Immature natural killer cell (primary cell): ENCODE measurements at places on chromosomes 1 and 21. TPM values are rescaled to one million over a fixed set of nuclear protein-coding genes. Genes with fewer than 3 reads are reported as not detected.

GRCh38 chr1:201791779-201792173 lies 37.2 kb upstream of the IPO9 start:
- DNase-seq, result no peak

DNA sequence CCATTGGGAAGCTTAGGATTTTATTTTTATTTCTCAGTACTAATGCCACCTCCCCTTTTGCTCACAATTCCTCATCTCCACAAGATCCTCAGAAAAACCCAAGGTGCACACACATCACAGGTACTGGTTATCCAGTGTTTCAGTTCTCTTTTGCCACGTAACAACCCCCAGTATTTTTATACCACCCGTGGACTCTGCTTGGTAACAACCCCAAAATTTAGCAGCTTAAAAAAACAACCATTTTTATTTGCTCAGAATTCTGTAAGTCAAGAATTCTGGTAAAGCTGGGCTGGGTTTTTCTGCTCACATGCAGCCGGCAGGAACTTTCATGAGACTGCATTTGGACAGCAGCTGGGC lies 180.0 kb downstream of the KAZN start:
- no peak for DNase-seq

DNA sequence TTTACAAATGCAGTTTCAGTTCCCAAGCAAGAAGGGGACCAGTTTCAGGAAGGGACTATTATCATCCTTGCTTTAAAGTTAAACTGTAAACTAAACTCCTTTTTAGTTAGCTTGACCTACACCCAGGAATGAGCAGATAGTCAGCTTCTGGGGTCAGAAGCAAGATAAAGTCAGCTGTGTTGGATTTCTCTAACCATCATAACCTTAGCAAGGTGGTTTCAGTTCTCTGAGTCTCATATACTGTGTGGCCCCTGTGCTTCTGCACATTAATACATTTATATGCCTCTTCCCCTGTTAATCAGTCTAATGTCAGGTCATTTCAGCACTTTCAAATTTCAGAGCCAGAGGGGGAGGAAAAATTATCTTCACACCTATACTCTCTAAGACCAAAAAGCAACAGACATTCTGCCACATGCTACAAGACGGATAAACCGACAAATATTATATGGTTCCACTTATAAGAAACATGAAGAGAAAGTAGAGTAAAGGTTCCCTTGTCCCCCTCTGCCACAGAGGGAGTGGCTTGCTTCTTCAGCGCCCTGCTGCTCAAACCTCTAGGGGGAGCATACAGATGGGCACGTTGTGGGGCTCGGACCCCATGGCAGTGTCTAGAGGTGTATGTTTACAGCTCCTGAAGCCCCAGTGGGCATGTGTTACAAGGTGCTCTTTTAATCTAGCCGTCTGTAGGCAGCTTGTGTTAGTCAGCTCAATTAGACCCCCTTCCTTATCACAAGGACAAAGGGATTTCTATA lies 89.1 kb downstream of the SMYD3 start:
- no peak for DNase-seq

DNA sequence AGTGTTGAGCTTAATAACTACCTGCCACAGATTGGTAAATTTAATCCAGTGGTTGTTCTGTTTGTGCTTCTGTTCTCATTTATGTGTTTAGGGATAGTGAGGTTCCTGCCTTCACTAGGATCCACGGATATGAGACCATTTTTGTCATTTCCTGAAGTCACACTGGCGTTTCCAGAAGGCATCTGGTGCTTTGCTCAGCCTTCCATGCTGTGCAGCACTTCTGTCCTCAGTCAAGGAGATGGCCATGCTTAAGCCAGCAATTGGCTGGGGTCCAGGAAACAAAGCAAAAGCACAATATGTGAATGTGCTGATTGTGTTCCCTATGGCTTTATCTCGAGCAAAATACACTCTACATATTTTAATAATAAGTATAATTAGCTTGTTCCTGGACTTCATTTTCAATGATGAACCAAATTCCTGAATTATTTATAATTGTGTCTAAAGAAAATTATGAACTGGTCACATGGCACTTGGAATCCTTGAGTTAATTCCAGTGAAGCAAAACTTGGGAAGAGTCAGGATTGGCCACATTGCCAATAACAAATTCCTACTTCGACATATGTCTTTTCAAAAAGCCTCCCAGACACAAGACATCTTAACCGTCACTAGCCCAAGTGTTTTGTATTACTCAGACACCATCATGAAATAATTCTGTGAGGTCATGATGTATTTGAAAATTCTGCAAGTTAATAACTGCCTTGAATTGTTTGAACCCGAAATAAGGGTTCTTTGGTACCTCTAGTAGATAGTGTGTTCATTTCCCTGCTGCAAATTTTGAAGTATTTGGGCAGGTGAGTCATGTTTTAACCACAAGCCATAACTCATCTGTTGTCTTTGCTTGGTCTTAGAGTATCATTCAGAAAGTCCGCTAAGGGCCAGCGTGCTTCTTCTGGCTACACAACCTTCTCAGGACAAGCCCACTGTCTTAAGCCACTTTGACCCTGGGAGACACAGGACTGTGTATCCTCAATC lies 412.4 kb downstream of the DISC1 start:
- DNase-seq, result no peak

- DNase-seq, result no peak
These were observed 455.0 kb downstream of the BRINP3 start for GRCh38 chr1:190022709-190023108.

- no peak for DNase-seq
These were observed 37.1 kb upstream of the EXO1 start for GRCh38 chr1:241810769-241811405.

DNA sequence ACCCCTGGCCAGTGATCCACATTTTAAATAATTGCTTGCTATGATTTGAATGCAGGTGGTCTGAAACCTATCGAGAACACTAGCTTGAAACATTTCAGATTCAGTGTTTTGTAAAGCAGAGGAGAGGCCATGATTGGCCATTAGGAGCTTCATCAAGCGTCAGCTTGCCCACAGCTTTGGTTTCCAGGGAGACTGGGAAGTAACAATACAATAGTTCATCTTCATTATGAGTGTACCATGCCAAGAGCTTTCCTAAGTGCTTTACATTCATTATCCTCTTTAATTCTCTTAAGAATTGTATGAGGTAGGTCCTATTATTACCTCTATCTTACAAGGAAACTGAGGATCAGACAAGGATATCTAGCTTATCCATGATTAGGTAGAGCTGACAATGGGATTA lies 27.7 kb upstream of the ATP5PO start:
- no peak for DNase-seq

DNA sequence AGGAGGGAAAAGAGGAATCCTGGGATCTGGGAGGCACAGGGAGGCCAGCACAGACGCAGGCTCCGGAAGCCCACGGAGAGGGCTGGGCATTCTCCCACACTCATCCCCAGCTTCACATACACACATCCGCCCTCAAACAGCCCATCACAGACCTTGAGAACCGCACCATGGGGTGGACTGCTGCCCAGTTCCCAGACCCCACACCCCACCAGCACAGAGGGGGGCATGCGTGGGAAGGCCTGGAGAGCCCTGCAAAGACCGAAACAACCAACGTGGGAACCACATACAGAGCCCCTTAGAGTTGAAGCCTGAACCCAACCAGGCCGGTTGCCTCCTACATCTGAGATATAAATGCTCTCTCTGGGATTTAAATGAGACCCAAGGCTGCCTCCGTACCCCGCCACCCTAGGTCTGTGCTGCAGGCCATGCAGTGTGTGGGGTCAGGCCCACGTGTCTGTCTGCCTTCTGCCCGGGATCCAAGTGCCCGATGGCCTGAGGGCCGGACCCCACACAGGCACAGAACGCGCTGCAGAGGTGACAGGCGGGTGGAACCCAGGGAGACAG lies 126.2 kb upstream of the COL6A1 start:
- DNase-seq, result no peak

DNA sequence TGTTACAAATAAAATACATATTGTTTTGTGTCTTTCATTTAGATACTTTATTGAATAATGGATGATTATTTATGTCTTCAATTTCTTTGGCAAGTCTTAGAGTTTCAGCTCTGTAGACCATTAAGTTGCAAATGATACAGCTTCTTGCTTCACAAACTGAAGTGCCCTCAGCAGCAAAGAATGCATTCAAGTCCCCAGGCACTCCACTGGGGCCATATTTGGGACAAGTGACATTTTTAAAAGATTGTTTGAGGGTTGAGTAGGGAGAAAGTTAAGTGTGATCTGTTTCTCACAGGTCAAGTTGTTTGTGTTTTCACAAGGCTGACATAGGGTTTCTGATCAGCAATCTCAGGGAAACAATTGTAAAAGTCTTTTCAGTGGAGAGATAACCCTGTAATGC lies 400.7 kb downstream of the PLA2G4A start:
- DNase-seq, result no peak

DNA sequence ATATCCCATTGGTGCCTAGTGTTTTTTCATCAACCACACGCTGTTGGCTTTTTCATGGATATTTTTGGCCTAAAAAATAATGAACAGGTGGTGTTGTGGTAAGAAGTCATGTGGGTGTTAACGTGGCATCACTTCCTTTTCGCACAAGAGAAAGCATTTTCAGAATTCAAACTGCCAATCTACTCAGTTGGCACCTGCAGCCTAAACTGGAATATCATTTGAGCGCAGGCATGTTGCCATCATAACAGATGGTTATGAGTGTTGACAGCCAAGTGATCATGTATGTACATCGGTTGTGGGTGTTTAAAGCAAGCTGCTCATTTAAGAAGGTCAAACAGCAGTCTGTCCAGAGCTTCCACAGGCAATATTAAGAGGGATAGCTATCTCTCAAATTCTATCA lies 1963.0 kb downstream of the NCAM2 start:
- no peak for DNase-seq

- no peak for DNase-seq
These were observed 52.4 kb upstream of the CCDC190 start for GRCh38 chr1:162913345-162913744.

Gene PRAMEF25
- not detected for polyA plus RNA-seq

Gene VSIG8
- not detected for polyA plus RNA-seq

Gene HES3
- not detected for polyA plus RNA-seq

Gene AMPD1
- not detected for polyA plus RNA-seq
